Motor neuron (in vitro differentiated cells): ENCODE measurements at places on chromosomes 1 and 21.
A peak's percentile ranks its signal among the peaks of the same experiment; 100 is the strongest.

DNA sequence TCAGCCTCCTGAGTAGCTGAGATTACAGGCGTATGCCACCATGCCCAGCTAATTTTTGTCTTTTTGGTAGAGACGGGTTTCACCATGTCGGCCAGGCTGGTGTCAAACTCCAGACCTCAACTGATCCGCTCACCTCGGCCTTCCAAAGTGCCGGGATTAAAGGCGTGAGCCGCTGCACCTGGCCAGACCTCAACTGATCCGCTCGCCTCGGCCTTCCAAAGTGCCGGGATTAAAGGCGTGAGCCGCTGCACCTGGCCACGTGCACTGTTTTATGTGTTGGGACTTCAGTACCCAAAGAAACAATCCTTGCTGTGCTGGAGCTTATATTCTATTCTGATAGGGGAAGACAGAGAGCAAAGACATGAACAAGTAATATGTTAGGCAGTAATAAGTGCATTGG lies 10.1 kb downstream of the TRAF5 start:
- no peak for ATAC-seq

- no peak for ATAC-seq
Measured at GRCh38 chr1:247317702-247318101, 14.0 kb downstream of the ZNF496 start.

GRCh38 chr1:57576756-57577155 lies 152.9 kb upstream of the DAB1 start:
- ATAC-seq = no peak

DNA sequence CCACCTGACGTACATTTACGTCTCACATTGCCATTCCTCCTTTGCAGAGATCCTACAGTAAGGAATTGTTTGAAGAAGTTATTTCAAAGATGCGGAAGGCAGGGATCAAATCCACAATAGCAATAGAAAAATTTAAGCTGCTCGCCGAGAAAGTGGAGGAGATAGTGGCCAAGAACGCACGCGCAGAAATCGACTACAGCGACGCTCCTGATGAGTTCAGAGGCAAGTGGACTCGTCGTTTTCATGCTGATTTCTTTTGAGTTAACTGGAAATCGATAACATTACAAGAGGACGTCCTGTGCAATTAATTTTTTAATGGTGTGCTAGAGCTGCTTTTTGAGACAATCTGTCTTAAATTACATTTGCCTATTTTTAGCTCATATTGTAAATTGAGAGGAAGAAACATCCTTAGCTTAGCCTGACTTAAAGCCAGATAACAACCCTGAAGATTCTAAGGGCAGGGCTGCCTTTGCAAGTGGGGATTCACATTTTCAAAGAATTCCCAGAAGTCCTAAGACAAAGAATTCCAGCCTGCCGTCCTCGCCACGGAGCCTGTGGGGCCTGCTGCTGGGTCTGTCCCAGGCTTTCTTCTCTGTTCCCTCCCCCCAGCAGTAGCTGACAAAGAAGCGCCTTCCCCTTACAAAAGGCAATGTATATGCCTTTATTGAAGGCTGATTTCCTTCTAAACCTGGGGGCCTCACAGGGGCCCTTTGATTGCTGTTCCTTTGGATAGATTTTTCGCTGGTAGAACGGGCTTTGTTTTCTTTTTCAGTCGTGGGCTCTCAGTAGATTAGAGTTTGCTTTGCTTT lies 31.6 kb upstream of the KIF1B start:
- ATAC-seq = peak; percentile 63

GRCh38 chr1:241413386-241413785 lies 56.4 kb upstream of the RGS7 start:
- no peak for ATAC-seq

DNA sequence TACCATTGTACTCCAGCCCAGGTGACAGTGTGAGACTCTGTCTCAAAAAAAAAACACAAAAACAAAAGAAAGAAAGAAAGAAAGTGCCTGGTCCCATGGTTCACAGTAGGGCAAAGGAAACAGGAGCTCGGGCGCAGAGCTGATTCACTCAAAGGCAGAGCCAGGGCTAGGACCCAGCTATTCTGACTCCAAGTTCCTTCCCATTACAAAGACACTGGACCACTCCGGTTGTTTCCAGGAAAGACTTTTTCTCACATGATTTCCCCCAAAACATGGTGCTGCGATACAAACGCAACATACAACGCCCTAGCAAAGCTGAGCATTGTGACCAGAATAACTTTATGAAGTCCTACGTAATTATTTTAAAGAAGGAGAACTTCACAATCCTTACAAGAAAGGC lies 10.7 kb downstream of the ABCG1 start:
- ATAC-seq = no peak

DNA sequence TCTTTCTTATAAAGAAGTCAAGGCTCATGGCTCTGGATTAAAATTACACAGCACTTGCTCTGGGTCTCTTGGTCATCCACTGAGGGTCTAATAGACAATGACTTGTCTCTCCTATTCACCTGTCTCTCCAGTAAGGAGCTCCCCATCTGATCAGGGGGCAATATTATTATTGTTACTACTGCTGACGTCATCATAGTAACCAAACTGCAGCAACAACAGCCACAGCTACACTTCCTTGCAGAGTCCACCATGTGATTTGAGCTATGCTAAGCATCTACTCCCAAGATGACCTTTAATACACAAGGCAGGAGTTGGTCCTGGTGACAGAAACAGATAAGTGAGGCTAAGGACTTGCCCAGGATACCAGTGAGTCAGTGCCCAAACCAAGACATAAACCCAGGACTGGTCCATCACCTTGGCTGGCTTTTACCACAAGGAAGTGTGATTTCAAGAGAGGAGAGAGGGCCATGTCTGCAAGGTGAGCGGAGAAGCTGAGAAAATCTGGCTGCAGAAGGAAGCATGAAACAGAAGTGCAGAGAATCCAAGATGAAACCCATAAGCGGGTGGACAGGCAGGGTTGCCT lies 602.5 kb downstream of the PTPRU start:
- ATAC-seq = peak; percentile 42

GRCh38 chr1:30449428-30450147 lies 273.8 kb downstream of the MATN1 start:
- no peak for ATAC-seq

GRCh38 chr1:199020904-199021303 lies 382.1 kb downstream of the PTPRC start:
- ATAC-seq = no peak

GRCh38 chr21:19899645-19900044 lies 1098.6 kb upstream of the NCAM2 start:
- no peak for ATAC-seq

- ATAC-seq = no peak
Measured at GRCh38 chr1:66302184-66302742, 231.7 kb upstream of the SGIP1 start.

DNA sequence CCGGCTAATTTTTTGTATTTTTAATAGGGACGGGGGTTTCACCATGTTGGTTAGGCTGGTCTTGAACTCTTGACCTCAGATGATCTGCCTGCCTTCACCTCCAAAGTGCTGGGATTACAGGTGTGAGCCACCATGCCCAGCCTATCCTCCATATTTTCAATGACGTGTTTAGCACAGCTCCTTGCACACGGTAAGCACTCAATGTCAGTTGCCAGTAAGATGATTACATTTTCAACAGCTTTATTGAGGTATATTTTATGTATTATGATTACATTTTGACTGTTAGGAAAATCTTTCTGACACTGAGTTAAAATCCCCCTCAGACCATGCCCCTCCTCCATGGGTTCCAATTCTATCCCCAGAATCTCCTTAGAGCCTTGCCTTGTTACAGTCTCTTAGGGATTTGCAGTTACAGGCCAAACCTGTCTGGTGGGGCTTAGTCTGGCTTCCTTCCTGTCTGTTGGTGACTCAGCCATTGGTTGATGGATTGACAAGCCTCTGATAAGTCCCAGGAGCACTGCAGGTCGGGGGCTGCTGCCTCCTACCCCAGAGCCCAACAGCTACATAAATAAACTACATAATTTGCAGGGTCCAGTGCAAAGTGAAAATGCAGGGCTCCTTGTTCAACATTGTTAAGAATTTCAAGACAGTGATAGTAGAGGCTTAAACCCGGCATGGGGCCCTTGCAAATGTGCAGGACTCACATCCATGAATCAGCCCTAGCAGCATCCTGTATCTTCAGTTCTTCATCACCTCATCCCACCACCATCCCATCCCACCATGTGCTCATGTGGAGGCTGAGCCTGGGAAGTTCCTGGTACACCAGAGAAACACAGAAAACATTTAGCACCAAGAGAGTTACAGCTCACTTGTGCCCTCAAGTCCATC lies 23.4 kb downstream of the COA7 start:
- no peak for ATAC-seq

DNA sequence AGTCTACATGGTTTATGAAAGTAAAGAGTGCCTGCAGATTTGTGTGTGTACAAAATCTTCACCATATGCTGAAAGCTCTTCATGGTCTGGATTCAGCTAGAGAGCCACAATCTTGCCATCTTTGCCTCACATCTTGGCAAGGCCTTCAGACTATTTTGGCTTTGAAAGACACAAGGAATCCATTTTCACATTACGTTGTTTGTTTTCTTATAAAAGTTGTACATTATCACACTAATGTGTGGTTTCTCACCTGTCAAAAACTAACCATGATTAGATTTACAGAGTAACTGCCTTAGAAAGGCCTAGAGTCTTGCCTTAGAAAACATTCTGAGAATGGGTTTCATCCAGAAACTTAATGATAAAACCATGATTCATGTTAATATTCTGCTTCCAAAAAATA lies 494.6 kb downstream of the NEGR1 start:
- no peak for ATAC-seq

DNA sequence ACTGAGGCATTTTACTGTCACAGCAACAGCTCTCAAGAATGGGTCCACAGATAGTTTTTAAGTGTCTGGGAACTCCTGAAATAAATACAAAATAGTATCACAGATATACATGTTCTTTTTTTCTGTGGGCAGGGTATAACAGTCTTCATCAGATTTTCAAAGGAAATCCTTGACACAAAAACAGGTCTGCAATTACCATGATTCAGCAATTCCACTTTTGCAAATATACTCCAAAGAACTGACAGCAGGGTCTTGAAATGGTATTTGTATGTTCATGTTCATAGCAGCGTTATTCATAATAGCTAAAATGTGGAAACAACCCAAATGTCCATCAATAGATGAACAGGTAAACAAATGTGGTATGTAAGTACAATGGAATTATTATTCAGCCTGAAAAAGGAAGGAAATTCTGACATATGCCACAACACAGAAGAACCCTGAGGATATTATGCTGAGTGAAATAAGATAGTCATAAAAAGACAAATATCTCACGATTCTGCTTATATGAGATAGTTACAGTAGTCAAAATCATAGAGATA lies 85.0 kb downstream of the EPS15 start:
- no peak for ATAC-seq

GRCh38 chr1:20373764-20374163 lies 83.1 kb downstream of the VWA5B1 start:
- no peak for ATAC-seq

- ATAC-seq = no peak
Measured at GRCh38 chr1:34911465-34911864, 18.0 kb downstream of the DLGAP3 start.

DNA sequence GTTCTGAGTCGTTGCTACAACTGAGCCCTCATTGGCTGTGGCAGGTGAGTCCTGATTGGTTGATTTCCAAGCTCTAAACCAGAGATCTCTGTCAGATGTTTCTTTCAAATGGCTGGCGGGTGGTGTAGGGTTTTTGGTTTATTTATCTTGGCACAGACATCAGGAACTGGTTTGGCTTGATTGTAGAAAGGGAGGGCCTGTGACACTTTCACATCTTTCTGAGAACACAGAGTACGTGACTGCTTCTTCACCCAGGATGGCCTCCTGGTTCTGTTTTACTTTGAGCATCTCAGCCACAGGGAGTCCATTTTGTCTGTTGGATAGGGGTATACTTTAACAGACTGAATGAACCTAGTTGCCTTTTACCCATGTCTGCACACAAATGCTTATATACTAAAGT lies 89.4 kb upstream of the GPR52 start:
- no peak for ATAC-seq

- ATAC-seq = no peak
Measured at GRCh38 chr1:234276151-234276788, 97.0 kb upstream of the COA6 start.

- ATAC-seq = no peak
Measured at GRCh38 chr1:190759807-190760206, 282.1 kb upstream of the BRINP3 start.

GRCh38 chr21:23585419-23585818 lies 2021.9 kb downstream of the MRPL39 start:
- no peak for ATAC-seq

- ATAC-seq = peak; percentile 87
Measured at GRCh38 chr1:207990876-207991582, 80.1 kb upstream of the CD34 start.

DNA sequence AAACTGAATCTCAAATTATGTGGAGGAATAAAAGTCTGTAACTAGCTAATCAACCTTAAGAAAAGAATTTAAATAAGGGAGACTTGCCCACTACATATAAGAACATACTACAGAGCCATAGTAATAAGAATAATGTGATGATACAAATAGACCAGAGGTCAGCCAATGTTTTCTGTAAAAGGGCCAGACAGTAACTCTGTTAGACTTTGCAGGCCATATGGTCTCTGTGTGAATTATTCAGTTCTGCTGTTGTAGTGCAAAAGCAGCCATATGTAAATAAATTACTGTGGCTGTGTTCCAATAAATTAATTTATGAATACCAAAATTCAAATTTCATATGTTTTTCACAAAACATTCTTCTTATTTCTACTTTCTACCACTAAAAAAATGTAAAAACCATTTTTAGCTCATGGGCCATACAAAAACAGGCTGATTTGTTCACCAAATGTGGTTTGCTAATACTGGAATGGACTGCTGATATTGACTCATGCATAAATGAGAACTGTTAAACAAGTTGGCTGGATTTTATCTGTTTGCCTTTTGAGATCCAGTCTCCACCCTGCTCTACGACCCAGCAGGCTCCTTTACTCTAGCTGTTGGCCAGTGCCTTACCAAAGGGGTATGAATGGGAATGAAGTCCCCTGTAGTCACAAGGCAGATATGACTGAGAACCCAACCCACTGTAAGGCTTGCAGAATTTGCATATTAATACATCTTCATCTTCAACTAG lies 98.2 kb upstream of the ZNHIT6 start:
- no peak for ATAC-seq

DNA sequence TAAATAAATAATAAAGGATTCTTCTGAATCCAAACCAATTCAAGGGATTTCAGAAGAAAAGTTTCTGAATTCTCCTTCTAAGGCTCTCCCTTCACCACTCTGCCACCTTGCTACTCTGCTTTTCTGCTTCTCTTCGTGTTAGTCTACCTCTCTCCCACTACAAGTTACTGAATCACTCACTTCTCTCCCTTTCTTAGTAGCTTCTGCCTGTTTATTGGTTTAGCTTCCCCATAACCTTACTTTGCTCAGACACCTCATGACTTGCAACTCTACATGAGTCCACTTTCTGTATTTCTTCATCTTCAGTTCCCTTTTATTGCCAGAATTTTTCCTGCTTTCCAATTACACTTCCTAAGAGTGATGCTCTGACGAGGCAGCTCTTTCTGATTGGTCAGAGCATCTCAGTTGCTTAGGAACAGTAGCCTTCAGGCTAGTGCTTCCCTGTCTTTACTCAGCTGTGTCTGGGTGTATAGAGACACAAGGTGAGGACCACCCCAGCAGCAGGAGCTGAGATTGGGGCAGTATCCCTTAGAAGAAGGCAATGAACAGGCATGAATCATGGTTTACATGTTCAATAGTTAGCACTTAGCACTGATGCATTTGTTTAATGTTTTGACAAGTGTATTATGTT lies 144.6 kb downstream of the SLC30A10 start:
- ATAC-seq = peak; percentile 40

GRCh38 chr1:244422174-244422573 lies 29.5 kb downstream of the ADSS2 start:
- ATAC-seq = no peak
